GM12878 (cell line): ENCODE measurements at places on chromosomes 3 and 15. TPM values are rescaled to one million over a fixed set of nuclear protein-coding genes. Genes with fewer than 3 reads are reported as not detected.

GRCh38 chr3:104604326-104605010 lies 762.2 kb upstream of the ALCAM start:
- no peak for DNase-seq

GRCh38 chr15:85979929-85980328 lies 99.7 kb upstream of the AGBL1 start:
- DNase-seq, result no peak

DNA sequence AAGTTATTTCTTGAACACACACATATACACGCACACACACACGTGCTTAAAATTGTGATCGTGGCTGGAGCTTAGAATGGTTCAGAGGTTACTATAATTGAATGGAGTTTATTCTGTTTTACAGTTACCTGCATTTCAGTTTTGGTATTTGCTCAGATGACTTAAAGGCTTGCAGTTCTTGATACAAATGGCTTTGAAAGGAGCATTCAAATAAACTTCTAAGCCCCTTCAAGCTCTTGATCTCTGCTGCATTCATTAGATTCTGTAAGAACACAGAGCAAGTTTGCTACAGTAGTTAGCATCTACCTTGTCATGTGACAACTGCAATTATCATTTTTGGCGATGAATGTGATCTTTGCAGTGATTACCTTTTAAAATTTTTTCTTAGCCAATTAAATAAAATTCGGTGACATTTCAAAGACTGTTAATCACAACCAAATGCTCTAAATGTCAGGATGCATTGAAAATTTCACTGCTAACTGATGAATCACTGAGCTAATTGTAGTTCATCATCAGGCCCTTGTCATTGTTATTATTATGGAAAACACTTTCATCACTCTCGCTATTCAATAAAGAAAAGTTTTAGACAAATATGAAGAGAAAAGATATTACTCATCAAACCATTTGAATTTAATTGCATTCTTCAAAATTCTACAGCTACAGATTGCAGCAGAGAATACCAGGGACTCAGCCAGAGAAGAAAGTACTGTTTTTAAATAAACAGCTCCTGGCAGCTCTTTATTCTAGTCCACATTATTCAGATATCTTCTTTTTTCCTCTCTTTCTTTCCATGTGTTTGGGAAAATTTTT lies 296.1 kb downstream of the LRTM1 start:
- no peak for DNase-seq

DNA sequence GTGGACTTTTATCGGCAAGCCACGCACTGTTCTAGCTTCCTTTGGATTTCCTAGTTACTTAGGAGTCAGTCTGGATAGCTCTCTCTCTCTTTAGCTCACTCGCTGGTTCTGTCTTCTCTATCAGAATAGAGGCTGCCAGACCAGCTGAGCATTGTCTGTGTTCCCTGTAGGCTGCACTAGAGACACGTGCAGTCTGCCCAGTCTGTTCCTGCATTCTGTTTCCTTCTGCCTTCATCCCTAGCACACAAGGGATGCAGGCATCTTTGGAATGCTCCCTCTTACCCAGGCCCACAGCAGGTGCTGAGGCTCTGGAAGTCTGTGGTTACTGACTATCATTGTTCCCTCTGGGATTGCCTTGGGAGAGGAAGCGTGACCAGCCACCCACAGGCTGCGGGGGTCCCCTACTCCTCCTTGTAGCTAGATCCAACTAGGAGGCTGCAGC lies 322.8 kb downstream of the ZNF621 start:
- no peak for DNase-seq

DNA sequence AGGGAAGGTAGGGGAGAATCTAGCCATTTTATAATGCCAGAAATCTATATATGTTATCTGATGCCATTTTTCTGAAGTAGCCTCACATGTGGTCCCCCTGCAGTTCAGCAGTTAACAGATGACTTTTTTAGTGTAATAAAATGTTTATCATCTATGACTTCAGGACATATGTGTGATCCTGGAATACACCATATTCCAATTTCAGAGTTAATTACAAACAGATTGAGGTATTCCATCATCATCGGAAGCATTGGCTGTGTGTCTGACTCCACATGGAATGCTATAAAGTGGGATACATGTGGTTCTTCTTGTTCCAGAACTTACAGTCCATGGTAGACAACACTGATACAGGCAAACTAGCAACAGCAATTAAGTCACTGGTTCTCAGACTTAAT lies 45.9 kb upstream of the LIMD1 start:
- no peak for DNase-seq

- DNase-seq, result no peak
Measured at GRCh38 chr15:57667171-57667849, 39.2 kb upstream of the POLR2M start.

- DNase-seq, result no peak
Measured at GRCh38 chr15:90211440-90212143, 10.5 kb downstream of the SEMA4B start.

DNA sequence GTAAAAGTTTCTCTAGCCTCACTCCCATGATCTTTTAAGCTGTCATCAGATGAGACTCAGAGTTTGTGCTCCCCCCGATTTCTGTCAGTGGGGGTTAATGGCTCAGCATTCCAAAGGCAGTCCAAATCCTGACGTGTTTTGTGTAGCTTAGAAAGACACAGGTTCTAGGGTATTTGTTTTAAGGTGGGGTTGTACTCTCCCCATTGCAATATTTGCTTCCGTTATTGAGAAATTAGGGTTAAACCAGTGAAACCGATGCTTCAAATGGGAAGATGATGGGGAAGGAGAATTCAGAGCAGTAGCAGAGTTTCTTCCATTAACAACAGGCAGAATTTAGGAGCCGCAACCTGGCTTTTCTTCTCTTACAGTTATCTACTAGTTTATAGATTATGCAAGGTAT lies 3.4 kb downstream of the PIGB start:
- no peak for DNase-seq

GRCh38 chr15:91022832-91023129 lies 387 bp upstream of the VPS33B start:
- no peak for DNase-seq

DNA sequence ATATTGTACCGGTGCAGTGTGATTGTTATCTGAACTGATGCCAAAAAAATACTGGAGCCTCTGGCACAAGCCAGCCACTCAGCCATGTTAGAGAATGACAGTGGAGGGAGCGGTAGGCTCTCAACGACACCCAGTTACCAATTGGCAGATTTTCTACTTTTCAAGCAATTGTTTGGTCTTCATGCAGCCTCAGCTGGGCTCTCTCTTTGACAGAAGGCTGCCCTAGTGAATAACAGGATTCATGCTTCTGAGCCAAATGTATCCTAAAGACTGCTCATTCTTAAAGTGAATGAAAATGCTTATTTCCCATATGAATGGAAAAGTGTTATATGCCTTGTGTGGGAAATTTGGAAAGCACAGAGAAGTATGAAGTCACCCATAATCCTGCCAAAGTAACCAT lies 261.2 kb upstream of the TRIM42 start:
- no peak for DNase-seq

GRCh38 chr15:32152574-32152973 lies 122.3 kb downstream of the CHRNA7 start:
- no peak for DNase-seq

GRCh38 chr3:78140274-78140673 lies 1100.4 kb downstream of the ROBO2 start:
- no peak for DNase-seq

DNA sequence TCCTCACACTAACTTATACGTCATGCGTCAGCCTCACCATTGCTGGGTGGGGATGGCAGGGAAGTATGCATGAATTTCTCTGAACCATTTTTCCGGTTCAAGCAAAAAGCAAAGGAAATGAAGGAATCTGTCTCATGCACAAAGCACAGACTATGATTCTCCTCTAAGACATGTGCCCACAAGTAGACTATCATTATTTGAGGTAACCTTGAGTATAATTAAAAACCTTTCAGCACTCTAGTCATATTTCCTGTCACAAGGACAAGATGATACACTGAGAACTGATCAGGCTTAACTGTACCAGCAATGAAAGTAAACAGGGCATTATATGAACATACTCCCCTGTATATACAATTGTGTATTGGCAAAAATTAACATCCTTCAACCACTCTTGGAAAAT lies 56.7 kb upstream of the TSC22D2 start:
- no peak for DNase-seq

DNA sequence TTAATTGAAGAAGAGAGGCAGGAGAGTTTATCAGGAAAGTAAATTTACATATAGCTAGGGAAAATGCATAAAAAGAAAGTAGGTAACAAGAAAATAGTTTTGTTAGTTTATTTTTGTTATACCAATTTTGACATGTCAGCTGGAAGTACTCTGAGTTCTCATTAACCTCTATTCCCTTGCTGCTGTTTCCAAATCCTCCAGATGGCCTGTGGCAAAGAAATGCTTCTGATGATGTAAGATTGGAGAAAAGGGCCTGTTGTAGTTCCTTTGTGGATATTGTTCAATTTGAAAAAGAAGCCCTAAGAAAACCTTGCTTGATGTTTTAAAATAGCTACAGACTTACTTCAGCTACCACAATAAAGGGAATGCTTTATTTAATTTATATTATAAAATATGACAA lies 192.9 kb upstream of the SLITRK3 start:
- no peak for DNase-seq

GRCh38 chr3:194137008-194137505 lies 1.1 kb downstream of the HES1 start:
- DNase-seq, result no peak

DNA sequence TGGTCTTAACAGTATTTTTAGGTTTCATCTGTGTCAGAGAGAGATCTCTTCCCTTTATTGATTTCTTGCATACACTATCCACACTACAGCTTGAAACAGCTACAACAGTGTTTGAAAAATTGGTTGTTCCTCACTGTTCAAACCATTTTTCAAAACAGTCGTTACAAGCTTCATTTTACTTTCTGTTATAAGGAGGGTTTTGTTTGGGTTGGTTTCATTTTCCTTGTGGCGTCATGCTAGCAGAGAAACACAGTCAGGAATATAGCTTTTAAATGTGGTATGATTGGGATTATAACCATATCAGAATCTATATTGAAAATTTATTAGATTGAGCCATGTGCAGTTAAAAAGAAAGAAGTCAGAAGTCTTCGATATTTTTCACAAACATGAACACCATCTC lies 400.6 kb downstream of the ZBTB20 start:
- no peak for DNase-seq

DNA sequence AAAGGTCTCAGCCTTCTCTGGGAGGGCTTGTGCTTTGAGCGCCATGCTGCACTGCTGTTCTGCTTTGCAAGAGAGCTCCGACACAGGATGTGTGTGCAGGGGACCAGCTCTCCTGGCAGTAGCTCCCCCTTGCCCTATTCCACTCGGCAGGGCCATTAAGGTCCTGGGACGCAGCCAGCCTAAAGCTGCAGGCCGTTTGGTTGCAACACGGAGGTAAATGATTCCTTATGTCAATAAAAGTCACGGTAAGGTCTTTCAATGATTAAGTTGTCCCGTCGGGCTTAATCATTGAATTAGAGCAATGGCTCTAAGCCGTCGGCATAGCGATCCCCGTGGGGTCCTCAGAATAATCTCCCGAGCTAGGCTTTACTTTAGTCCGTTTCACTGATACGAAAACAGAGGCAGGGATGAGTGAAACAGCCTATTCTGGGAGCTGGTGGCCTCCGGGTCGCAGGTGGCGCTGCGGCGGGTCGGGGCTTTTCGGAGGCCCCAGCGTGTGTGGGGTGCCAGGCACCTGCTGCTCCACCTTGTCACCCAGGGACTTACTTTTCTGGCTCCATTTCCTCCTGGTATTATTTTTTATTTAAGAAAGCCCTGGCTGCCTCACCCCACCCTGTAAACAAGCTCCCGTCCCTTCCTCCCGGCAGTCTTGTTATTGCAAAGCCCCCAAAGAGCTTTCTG lies 525.2 kb downstream of the OCA2 start:
- no peak for DNase-seq

GRCh38 chr3:131620977-131621376 lies 118.2 kb upstream of the MRPL3 start:
- no peak for DNase-seq

- no peak for DNase-seq
Measured at GRCh38 chr15:42329161-42329560, 30.1 kb upstream of the CAPN3 start.

DNA sequence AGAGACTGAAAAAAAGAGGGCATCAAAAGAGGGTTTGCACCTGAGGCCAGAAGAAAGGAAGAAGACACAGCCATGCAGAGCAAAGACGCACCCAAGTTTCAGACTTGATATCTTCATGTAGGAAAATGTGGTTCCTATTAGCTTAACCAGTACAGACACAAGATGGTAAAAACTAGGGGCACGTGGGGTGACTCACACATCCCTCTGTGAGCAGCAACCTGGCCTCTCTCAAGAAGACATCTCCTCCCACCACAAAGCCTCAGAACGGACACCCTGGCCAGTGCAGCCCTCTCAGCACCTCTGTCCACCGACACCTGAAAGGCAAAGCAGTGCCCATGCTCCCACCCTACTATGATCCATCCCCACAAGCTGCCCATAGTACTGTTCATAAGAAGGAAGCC lies 33.3 kb downstream of the GLB1 start:
- peak; percentile 42 for DNase-seq

DNA sequence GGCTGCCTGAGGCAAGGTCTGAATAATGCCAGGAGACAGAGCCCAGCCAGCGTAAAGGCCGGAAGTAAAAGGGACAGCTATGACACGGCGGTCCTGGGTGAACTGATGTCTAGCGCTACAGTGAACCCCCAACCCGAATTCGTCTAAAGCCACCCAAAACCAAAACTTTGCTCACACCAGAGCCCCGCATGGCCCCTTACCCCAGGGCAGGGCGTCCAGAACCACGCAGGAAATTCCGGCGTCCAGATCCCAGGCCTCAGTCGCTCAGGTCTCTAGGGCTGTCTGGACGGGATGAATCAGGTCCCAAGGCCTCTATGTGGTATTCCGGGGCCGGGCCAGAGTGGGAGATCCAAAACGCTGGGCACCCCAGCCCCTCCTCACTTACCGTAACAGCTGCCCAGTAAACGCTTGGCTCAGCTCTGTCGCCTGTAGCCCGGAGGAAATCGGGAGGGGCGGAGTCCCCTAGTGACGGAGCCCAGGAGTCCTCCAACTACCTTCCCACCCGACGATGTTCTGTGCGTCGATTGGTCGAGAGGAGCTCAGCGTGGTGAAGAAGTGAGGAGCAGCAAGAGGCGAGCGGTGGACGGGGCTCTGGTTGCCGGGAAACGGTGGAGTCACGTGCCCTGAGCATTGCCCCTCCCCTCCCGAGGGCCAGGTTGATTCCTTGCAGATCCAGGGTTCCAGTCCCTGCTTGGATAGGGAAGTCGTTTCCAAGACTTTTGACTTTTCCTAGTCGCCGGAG lies at the start of gene CCDC32:
Gene CCDC32 (minus strand): TSS at position 452 of the 742 bp plus-strand sequence. CDS start 2,027 bp downstream, outside the sequence.
- peak; percentile 97 for DNase-seq

- no peak for DNase-seq
Measured at GRCh38 chr15:63833021-63833696, 589 bp downstream of the HERC1 start.

- no peak for DNase-seq
Measured at GRCh38 chr3:15636028-15636709, 34.6 kb downstream of the BTD start.

- no peak for DNase-seq
Measured at GRCh38 chr3:172083995-172084409, 44.6 kb downstream of the FNDC3B start.

The COL6A6 gene
- not detected in 2 replicates for total RNA-seq

The MYLK gene
- total RNA-seq, result 0.90 and 1.6 TPM in 2 replicates

The SELENOS gene
- 29.0 and 33.4 TPM in 2 replicates for total RNA-seq

The GMNC gene
- total RNA-seq, result not detected in 2 replicates

The SEMA3F gene
- 0.08 and 0.45 TPM in 2 replicates for total RNA-seq

The ITIH1 gene
- total RNA-seq, result 0.16 and 0.33 TPM in 2 replicates

The IQCF5 gene
- total RNA-seq, result not detected in 2 replicates

The ALDH1A3 gene
- total RNA-seq, result 0.23 and 0.45 TPM in 2 replicates

The HRH1 gene
- total RNA-seq, result not detected in 2 replicates

The DPPA4 gene
- 0.40 and 0.90 TPM in 2 replicates for total RNA-seq

The THOC7 gene
- total RNA-seq, result 100 and 101 TPM in 2 replicates

The CCR8 gene
- total RNA-seq, result 14.4 and 16.9 TPM in 2 replicates
